Brain pericyte (primary cell): ENCODE measurements at places on chromosomes 4 and X.

DNA sequence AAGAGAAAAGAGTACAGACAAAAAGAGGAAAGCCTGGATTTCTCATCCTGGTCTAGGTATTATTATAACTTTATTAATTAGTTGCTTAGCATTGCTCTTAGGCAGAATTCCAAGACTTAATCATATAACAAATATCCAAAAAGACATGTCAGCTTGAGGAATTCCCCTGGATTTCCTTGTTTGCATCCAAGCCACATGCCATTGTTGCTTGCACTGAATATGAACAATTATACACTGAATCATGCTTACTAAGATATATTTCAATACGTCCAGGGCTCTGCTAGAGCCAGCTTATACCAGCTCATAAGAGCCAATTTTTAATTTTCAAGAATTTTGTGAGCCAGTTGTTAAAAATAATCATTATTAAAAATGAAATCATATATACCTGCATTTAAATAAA is 5.5 kb upstream of the TLR10 start:
- no peak for DNase-seq

DNA sequence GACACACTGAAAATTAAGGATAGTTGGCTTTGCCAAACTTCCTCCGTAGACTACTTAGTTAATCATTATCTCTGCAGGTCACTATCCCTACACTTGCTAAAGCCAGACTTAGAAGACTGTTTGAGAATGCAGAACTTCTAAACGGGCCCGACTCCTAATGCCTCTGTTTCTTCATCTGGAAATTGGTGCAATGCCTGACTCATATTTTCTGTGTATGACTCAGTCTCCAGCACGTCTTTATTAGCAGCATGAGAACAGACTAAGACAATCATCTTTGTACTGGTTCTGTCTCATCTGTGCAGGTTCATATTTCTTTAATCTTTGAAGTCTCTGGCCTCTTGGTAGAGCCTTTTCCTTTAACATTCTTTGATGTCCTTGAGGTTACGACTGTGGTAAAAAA is 411.9 kb upstream of the ACTRT1 start:
- no peak for DNase-seq

DNA sequence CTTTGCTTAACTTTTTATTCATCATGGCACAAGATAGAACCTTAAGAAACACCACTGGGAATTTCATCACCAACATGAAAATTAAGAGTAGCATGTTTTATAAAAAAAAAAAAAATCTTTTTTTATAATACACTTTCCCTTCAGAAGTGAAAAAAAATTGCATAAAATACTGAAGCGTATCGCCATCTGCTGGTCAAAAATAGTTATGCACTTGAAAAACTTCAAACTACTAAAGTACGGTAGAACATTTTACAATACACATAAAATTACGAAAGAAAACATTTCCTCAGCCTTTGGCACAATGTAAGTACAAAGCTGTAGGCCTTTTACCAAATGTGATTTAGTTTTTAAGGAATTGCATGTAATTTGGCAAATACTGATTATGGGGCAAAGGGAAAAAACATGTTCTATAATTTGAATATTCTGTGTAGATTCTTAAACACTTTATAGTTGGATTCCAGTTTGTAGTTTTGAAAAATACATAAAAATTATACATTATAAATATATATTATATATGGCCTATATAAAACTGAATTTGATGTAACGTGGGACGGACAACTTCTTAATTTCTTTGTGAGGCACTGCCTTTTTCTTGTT is 26.5 kb downstream of the HCCS start:
- no peak for DNase-seq

GRCh38 chr4:94525993-94526728 is 74.4 kb downstream of the PDLIM5 start:
- DNase-seq = no peak

DNA sequence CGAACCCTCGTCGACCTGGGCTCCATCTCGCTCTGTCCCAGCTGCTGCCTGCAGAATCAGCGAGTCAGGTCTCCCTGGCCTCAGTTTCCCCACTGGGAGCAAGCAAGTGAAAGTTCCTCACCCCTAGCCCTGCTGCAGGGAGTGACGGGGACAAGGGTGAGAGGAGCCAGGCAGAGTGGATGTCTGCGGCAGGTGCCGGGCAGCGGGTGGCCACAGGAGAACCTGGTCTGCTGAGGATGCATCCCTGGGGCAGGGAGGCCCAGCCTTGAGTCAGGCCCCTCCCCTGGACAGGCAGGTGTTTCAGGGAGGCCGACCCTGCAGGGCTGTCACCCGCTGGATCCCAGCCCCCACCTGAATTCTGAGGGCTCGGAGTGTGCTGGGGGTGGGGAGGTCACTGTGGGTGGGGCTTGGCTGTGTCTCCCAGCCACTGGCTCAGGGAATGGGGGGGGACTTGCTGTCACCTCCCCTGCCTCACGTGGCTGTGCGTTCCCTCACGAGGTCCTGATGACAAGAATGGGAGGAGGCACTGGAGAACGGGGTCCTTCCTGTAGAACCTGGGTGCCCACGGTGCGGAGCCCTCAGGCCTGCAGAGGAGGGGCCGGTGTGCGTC is 33.2 kb downstream of the LRPAP1 start:
- no peak for DNase-seq

DNA sequence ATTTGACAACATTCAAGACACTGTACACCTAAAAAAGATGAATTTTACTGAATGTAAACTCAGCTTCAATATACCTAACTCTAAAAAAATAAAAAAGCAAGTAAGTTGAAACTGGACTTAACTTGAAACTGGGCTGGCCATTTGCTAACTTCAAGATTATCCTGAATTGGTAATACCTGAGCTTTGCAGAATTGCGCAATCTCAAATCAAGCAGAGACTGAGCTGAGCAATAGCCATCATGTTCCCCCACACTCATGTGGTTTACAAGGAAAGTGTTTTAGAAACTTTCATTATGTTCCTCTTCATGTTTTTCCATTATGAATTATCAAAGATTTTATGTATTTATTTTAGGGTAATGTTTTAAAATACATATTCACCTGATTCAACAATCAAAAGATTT is 38.7 kb downstream of the ANXA5 start:
- DNase-seq = no peak

GRCh38 chrX:136475236-136475635 is 12.5 kb upstream of the BRS3 start:
- no peak for DNase-seq

DNA sequence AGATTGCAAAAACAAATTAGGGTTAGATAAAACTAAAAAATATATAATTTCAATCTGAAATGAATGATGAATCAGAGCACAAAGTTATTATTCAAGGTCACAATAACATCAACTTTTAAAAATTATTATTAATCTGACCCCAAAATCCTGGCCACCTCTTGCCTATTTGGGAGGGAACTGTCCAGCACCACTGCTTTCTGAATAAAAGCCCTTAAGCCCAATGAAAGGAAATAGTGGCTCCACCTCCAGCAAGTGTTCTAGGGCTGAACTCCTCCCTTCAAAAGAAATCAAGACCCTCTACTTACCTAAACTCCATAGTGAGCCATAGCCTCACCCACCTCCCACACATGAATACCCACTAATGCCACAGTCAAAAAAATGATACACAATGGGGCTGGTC is 208.2 kb downstream of the PARM1 start:
- no peak for DNase-seq

DNA sequence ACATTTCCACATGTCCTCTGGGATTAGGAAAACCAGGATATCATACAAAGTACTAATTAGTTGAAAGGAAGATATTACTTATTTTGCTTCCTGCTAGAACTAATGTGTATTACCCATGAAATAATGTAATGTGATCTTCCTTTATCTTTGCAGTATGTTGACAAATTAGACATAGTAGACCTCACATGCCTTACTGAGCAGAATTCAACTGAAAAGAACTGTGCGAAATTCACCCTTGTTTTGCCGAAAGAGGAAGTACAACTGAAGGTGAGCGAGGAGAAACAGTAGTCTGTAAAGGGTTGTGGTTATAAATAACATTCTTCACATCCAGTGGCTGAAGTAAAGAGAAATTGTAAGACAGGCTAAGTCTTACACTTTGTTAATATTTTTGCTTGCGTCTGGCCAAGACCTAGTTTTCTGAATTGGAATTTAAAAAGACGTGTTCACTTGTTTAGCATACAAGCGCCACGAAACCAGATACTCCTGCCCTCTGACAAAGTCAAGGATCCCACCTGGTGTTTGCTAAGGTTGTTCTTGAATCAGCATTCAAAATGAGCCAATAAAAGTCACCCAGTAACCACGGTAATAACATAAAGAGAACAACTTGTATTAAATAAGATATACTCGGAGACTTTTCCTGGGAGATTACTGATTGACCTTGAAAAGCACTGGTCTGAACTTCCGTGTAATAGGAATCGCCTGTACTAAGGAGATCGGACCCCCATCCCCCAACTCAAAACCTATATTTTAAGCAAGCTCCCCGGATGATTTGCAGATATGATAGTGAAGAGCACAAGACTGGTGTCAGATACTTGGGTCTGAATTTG is 16.9 kb downstream of the STAP1 start:
- no peak for DNase-seq

DNA sequence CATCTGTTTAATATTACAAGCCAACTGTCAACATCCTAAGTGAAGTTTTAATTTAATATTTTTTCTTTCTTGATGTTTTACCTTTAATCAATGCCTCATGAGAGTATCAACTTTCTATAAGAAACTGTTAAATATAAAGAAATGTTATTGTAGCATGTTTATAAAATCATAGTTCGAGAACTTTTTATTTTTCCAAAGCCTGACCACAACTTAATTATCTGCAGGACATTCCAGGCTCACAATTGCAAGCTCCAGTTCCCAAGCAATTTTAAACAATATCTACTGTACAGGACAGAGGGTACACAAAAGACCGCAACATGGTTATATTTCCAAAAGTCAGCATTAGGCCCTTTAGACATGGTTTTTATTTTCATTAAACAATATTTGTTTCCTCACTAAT is 20.1 kb downstream of the STX18 start:
- no peak for DNase-seq

DNA sequence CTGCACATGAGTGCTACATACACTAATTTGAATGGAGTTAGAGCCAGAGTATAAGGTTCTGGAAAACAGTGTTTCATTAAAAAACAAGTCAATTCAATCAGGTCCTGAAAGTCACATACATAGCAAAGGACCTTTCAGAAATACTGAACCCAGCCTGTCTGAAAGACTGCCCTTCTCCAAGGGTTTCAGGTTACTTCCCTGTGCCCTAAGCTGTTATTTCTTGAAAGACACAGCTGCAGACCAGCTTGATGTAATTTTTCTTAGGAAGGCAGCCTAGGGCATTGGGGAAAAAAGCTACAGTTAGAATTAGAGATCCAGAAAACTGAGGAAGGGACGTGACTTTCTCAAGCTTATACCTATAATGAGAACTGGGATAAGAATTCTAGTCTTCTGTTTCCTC is 155.9 kb upstream of the MAOA start:
- DNase-seq = no peak
